T-helper 22 cell (primary cell): ENCODE measurements at places on chromosomes 1 and 21.

GRCh38 chr1:245154429-245155271, at the start of gene KIF26B:
TSS of gene KIF26B (plus strand) at chr1:245154985. CDS start at chr1:245155425, 440 bp downstream.
- DNase-seq: no peak

DNA sequence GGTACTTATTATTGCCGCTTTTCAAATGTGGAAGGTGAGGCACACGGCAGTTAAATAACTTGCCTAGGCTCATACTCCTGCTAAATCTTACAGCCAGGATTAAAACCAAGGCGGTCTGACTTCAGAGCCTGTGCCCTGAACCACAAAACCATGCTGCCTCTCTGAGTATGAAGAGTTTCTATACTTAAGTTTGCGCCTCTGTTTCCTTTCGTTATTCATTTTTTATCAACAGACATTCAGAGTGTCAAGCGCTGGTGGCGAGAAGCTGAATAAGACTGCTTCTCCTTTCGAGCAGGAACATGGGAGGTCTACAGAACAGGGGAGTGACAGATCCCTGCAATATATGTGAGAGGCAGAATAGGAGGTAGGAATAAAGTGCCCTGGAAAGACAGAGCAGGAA, 96.0 kb upstream of the DUSP10 start:
- no peak for DNase-seq

GRCh38 chr1:162702628-162703027, 70.4 kb downstream of the DDR2 start:
- no peak for DNase-seq

DNA sequence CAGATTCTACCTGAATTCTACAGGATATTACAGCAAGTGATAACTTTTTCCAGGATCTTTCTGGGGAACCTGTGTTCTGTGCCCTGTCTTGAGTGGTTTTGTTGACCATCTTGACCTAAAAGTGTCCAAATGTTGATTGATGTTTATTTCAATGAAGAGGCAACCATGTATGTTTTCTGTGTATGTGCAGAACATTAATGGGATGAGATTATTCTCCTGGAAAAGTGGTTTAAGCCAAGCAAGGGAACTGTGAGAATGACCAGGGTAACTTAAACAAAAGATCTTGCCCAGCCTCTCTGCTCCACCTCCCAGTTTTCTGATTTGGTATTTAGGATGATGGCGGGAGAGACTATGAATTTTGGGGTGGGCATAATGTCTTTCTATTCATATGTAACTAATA, 1.0 kb upstream of the SAMD13 start:
- no peak for DNase-seq

DNA sequence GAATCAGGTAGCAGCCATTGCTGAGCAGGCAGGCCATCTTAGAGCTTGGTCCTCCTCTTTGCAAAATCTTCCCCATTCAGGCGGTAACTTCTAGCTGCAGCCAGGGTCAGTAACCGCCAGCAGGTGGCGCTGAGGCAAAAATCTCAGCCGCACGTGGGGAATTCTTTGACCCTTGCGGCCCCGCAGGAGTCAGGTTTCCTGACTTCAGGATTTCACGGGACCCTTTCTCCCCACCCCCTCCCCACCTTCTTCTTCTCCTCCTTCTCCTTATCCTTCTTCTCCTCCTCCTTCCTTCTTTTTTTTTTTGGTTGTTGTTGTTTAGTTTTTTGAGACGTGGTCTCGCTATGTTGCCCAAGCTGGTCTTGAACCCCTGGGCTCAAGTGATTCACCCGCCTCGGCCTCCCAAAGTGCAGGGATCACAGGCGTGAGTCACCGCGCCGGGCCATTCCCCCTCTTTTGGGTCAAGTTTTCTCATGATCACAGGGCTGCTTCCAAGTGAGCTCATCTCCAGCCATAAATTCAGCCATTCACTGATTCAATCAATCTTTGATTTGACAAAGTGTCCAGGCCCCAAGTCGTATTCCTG, 33.4 kb upstream of the TENT5B start:
- DNase-seq: peak; percentile 19

DNA sequence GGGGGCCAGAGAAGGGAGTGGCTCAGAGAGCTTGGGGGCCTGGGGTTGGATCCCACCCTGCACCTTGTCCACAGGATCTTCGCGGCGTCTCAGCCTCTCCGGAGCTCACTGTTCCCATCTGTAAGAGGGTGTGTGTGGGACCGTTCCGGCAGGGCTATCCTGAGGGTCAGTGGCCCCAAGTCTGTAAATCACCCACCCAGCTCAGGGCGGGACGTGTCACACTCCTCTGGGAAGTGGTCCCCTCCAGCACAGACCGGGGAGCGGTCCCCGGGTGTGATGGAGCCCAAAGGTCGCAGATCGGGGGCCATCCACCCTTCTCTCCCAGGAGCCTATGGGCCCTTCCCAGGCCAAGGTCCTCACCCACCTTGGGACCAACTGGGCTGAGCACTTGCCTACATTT, 40.0 kb downstream of the KCNAB2 start:
- no peak for DNase-seq

DNA sequence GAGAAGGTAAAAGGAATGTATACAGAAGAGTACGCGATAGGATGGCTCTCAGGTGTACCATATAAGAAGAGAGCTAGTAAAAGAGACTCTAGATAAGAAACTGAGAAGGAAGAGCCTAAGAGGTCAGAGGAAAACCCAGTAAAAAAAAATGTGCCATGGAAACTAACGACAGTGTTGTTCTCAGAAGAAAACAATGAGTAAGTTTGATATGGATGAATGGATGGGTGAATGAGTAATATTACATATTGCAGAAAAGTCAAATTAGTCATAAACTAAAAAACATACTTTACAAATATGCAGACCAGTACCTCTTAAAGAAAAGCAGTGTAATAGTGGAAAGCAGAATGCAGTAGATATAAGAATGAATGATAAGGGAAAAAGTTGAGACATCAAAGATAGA, 316.2 kb downstream of the HMCN1 start:
- DNase-seq: no peak

- DNase-seq: no peak
These were observed 70.0 kb downstream of the CLCA4 start for GRCh38 chr1:86616871-86617270.

DNA sequence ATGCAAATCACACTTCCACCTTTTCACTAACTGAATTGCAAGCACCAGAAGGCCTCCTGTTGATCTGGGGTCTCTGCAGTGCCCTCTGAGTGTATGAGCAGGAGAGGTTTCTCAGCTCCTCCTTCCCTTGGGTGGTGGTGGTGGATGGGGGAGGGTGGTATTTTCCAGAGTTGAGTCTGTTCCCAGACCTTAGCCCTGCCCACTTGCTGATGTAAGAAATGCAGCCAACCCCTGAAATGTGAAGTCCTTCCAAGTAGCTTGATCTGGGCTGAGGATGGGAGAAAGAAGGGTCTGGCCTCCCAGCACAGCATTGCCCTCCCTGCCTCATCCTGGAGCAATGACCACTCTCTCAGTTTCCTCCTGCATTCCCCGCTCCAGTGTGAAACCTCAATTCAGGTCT, 6.3 kb upstream of the FOXD2 start:
- no peak for DNase-seq

DNA sequence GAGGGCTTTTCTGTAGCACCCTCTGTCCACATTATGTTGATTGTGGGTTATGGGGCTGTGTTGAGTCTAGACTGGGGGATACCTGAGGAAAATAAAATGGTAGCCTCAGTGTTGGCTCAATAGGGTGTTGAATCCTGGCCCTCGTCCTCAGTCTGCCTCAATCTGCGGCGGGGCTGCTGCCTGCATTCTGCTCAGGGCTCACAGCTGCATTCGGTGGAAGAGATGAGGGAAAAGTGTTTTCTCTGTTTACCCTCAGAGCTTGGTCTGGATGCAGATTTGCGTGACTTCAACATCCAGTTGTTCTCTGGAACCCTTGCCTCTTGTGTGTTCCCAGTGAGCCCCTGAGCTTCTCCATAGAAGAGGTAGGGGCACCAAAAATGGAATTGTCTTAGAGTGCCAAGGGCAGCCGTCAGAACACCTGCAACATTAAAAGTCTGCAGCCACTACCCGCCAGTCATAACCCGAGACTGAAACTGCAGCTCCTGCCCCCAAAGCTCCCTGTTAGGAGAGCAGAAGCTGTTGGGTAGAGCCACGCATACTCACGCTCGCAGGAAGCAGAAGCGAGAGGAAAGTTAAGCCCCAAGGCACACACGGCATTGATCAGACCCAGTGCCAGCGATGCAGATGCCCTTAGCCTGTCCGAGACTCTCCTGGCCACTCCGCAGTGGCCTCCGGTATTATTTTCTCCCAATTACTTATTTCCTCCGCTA, 215.3 kb upstream of the C1orf174 start:
- DNase-seq: no peak

- DNase-seq: no peak
These were observed 24.2 kb downstream of the KCNN3 start for GRCh38 chr1:154845879-154846278.

DNA sequence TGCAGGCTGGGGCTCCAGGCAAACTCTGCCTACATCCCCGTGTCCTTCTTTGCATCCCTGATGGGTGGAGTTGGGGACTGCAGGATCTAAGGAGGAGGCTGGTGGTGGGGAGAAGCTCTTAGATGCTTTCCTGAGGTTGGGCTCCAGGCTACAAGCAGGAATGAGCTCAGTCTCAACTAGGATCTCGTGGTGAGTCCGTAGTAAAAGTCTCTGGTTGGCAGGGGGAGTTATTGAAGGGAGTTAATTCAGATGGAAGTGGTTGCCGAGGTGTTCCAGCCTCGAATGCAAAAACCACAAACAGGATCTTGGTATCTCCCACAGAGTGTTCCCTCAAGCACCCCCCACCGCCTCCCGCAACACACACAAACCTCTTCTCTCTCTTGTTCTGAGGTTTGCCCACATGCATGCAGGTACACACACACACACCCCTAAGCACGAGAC, 35.0 kb downstream of the TMCC2 start:
- DNase-seq: no peak

DNA sequence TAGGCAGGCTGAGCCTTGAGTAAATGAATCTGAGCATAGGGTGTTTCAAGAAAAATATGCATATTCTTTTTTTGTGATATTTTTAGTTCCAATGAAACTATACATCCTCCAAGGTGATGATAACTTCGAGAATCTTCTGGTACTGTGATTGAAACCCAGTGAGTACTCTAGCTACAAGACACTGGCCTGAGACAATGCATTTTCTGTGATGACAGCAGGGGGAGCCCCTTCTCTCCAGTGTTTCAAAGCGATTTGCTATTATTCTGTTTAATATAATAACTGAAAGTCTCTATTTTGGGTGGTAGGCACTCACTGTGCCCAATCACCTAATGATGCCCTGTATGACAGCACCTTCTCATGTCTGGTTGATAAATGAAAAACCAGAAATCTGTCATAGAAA, 12.1 kb downstream of the IRF2BP2 start:
- DNase-seq: no peak

DNA sequence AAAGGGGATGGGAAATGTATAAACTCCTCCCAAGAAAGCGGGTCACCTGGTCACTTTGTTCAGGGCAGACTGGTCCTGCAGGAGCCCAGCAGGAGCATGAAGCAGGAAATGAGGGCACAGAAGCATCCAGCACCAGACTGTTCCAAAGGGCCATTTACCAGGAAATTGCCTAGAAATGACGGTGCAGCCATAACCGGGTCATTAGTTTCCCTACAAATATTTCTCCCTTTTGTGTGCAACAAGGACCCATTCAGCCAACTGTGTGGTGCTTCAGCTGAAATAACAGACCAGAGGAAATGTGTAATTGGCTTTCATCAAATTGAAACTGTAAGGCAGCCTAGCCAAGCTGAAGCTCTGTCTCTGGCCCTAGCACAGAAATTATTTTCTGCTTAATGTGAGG, 7.6 kb upstream of the CTTNBP2NL start:
- DNase-seq: no peak

GRCh38 chr1:168057921-168058320, 78.8 kb downstream of the GPR161 start:
- no peak for DNase-seq

GRCh38 chr1:109959974-109960744, 24.4 kb upstream of the AHCYL1 start:
- no peak for DNase-seq

DNA sequence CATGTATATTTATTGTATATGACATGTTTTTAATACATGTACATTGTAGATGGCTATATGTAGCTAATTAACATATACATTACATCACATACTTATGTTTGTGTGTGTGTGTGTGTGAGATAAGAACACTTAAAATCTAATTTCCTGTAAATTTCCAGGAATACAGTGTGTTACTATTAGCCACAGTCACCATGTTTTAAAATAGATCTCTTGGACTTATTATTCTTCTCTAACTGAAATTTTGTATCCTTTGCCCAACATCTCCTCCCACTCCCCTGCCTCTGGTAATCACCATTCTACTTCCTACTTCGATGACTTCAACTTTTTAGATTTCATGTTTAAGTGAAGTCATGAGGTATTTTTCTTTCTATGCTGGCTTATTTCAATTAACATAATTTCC, 64.8 kb downstream of the FCRL5 start:
- no peak for DNase-seq

GRCh38 chr1:244865028-244865371, 657 bp upstream of the HNRNPU start:
- no peak for DNase-seq

DNA sequence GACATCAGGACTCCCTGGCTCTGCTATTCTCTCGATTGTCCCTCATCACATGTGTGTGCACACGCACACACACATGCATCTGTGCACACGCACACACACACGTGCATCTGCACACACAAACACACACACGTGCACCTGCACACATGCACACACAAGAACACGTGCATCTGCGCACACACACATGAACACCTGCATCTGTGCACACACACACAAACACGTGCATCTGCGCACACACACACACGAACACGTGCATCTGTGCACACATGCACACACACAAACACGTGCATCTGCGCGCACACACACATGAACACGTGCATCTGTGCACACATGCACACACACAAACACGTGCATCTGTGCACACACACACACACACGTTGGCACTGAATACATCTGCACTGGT, 14.7 kb downstream of the S100A7A start:
- DNase-seq: no peak

- no peak for DNase-seq
These were observed 5.5 kb downstream of the THEM5 start for GRCh38 chr1:151847867-151848596.

DNA sequence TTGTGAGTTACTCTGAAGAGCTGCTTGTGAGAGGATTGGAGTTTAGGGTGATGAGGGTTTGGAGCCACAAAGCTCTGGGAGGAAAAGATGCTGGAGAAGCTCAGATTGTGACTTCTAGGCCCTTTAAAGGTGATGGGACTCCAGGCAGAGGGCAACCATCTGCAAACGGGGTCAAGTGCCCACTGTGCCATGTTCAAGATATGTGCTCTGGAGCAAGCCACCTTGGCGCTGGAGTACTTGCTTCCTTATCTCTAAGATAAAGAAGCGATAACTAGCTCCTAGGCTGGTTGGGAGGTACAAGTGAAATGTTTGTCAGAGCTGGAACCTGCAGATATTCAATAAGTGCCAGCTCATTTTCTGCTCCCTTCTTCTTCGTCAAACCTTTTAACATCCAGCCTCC, 14.3 kb upstream of the FOXE3 start:
- no peak for DNase-seq

- DNase-seq: no peak
These were observed 40.6 kb downstream of the KCNC4 start for GRCh38 chr1:110250749-110251148.

- no peak for DNase-seq
These were observed 5.1 kb upstream of the FOXJ3 start for GRCh38 chr1:42340093-42340492.

- DNase-seq: no peak
These were observed 323.6 kb downstream of the MRPL39 start for GRCh38 chr21:25283720-25284119.
